ENCODE measurements at places on chromosomes 5 and 9.

- H3K4me3 ChIP-seq, result no peak overlapping the region
- peaks cover 37% of the 10 kb centered on the region for H3K4me1 ChIP-seq
- 0 out of 3 replicates have a peak, but pooled peaks cover 2% of the 10 kb centered on the region for H3K36me3 ChIP-seq
- H3K27ac ChIP-seq, result no peak overlapping the region
Measured at GRCh38 chr9:69181908-69182353, 7.9 kb downstream of the TJP2 start.

DNA sequence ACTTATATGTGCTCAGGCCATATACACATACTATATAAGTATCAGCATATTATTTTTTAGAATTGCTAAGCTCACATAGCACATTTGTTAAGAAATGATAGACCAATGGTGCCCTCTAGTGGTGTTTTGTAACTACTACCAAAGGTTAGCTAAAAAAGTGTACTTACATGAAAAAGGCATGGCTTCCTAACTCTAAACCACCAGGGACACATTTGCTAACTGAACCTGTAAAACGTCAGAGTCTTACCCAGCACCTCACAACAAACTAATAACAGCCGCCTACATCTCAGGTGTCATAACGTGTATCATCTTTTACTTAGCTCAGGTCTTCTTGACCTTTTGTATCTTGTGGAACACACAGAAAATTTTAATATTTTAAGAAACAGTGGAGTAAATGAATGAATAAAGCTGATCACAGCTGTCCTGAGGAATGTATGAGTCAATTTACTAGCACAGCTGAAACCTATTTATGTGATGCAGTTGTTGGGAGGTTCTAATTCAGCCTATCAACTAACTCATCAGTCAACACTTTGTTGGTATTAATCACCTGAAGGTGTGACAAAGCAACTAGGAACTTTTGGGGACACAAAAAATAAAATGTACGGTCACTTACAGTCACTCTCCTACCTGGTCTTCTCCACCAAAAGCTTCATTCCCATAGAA lies 72.9 kb downstream of the BAAT start:
- no peak overlapping the region for H3K27ac ChIP-seq
- H3K4me3 ChIP-seq, result no peak overlapping the region
- DNase-seq, result peak; percentile 56
- no peaks in the 10 kb centered on the region for H3K4me1 ChIP-seq

GRCh38 chr5:178182158-178182876 lies 4.9 kb downstream of the GMCL2 start:
- DNase-seq, result no peak
- H3K36me3 ChIP-seq, result no peaks in the 10 kb centered on the region
- H3K27ac ChIP-seq, result peak overlapping the region; percentile 52
- H3K4me3 ChIP-seq, result no peak overlapping the region

GRCh38 chr9:121289772-121290370 lies 21.9 kb downstream of the GSN start:
- H3K36me3 ChIP-seq, result no peaks in the 10 kb centered on the region
- H3K4me3 ChIP-seq, result no peak overlapping the region
- H3K27ac ChIP-seq, result no peak overlapping the region
- H3K4me1 ChIP-seq, result peaks cover 50% of the 10 kb centered on the region

DNA sequence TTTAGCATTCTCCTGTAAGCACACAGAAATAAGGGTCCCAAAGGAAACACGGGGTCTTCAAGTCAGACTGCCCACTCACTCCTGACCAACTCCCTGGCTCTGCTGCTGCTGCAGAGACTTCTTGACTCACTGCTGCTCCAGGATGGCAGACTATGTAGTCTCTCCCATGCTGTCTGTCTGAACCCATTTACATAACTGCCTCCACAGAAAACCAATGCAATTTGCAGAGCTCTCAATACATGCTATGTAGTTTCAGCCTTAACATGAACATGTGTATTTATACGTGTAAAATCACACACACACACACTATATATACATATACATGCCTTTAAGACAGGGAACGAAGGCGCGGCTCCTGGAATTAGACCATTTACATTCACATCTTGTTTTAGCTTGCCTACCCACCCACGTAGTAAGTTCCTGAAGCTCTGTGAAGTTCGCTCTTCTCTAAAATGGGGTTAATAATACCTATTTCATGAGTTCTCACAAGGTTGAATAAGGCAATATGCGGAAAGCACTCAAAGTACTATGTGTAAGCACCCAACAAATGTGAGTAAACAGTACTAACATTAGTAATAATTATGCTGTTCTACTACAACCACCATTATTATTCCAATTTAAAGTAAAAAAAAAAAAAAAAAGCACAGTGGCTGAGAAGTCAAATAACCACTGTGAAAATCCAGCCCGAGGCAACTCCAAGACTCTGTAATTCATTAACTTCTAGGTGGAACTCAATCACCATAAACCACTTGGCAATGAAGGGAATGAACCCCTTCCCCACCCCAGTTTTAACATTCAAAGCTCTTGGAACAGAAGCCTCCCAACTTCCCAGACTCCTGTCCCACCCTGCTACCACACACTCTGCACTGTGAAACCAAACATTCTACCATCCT lies 31.8 kb downstream of the PRELID2 start:
- no peaks in the 10 kb centered on the region for H3K4me1 ChIP-seq
- DNase-seq, result no peak
- H3K4me3 ChIP-seq, result no peak overlapping the region
- H3K27ac ChIP-seq, result no peak overlapping the region

- H3K27me3 ChIP-seq, result no peaks in the 10 kb centered on the region
- peaks cover 33% of the 10 kb centered on the region for H3K36me3 ChIP-seq
- H3K27ac ChIP-seq, result no peak overlapping the region
- H3K4me3 ChIP-seq, result no peak overlapping the region
- peaks cover 15% of the 10 kb centered on the region for H3K4me1 ChIP-seq
Measured at GRCh38 chr5:171415115-171415730, 4.2 kb upstream of the FGF18 start.

- H3K4me3 ChIP-seq, result no peak overlapping the region
- no peaks in the 10 kb centered on the region for H3K36me3 ChIP-seq
- H3K27me3 ChIP-seq, result no peaks in the 10 kb centered on the region
- H3K27ac ChIP-seq, result peak overlapping the region; percentile 78
Measured at GRCh38 chr5:149632311-149633251, 51.3 kb downstream of the ARHGEF37 start.

DNA sequence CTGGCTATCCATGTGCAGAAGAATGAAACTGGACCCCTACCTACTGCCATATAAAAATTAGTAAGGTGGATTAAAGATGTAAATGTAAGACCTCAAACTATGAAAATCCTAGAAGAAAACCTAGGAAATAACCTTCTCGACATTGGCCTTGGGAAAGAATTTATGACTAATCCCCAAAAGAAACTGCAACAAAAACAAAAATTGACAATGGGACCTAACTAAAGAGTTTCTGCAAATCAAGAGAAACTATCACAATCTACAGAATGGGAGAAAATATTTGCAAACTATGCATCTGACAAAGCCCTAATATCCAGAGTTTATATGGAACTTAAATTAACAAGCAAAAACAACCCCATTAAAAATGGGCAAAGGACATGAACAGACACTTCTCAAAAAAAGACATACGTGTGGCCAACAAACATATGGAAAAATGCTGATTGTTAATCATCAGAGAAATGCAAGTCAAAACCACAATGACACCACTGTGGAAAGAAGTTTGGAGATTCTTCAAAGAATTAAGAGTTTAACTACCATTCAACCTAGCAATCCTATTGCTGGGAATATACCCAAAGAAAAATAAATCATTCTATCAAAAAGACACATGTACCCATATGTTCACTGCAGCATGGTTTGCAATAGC lies 98.5 kb downstream of the NR3C1 start:
- peaks cover 39% of the 10 kb centered on the region for H3K36me3 ChIP-seq
- no peaks in the 10 kb centered on the region for H3K27me3 ChIP-seq
- H3K4me1 ChIP-seq, result no peaks in the 10 kb centered on the region

DNA sequence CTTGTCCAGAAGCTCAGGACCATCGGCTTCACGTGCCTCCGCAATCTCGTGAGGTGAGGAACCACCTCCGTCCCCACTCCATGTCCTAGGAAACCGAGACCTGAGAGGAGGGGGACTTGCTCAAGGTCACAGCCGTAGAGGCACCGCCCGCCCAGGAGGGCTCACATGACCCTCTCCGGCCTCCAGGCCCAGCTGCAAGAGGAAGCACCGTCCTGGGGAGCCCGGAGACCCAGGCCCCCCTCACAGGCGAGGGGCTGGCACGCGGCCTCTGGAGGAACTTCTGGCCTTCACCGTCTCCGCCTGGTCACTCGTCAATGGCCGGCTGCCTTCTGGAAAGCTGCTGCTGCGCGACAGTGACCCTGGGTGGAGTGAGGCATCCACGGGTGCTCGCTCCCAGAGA lies 24.2 kb downstream of the FAM78A start:
- no peak overlapping the region for H3K27ac ChIP-seq
- H3K27me3 ChIP-seq, result peaks cover 3% of the 10 kb centered on the region
- H3K36me3 ChIP-seq, result no peaks in the 10 kb centered on the region

DNA sequence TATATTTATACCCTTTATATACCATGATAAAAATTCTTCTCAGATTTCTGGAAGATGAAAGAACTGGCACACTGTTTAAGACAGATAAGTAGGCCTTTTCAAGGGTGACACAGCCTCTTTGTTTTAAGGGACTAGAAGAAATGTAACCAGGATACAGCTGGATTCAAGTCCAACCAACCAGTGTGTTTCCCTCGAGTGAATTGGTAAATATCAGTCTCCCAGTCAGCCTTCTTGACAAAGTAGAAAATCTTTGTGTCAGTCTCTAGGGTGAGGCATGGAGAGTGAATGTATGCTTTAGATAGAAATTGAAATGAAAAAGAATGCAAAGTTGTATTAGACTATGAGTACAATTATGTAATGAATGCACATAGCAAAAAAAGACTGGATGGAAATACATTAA lies 119.1 kb downstream of the ZDHHC21 start:
- no peaks in the 10 kb centered on the region for H3K4me1 ChIP-seq
- H3K4me3 ChIP-seq, result no peak overlapping the region
- no peak for DNase-seq

- H3K27ac ChIP-seq, result peak overlapping the region; percentile 41
- H3K36me3 ChIP-seq, result peaks cover 45% of the 10 kb centered on the region
- peak overlapping the region; percentile 99 for H3K4me3 ChIP-seq
- no peaks in the 10 kb centered on the region for H3K27me3 ChIP-seq
Measured at GRCh38 chr5:1343931-1344901, 683 bp downstream of the CLPTM1L start.

DNA sequence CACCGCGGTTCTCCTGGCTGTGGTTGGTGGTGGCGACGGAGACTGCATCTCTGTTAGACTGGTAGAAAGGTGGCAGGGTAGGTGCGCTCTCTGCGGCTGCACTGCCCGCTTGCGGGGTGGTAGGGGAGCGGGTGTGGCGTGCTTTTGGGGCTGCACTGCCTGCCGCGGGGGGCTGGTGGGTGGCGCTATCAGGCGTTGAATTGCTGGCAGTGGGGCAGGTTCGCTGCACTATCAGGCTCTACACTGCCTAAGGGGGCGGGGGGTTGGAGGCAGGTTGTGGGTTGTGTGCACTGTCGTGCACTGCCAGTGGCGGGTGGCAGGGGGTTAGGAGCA lies 21.0 kb upstream of the TRIM52 start:
- H3K27me3 ChIP-seq, result no peaks in the 10 kb centered on the region
- no peak for DNase-seq
- peak overlapping the region; percentile 86 for H3K4me3 ChIP-seq
- peaks cover 37% of the 10 kb centered on the region for H3K36me3 ChIP-seq

DNA sequence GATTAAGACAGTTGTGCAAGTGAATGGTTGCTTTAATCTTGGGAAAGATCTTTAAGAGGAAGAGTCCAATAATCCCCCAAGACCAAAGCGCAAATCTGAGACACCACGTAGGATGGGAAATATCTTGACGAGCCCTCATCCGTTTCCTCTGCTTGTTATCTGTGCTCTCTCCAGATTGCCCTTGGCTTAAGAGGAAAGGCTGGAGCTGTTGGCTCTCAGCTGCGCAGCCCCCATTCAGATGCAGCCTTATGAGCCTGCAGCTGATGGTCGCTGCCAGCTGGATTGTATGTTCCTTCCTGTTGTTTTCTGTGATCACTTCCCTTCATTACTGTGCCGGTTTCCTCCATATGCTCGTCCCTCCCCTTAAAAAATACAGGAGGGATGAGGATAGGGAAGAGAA lies 47.7 kb downstream of the PWWP2A start:
- H3K4me3 ChIP-seq, result no peak overlapping the region
- no peaks in the 10 kb centered on the region for H3K4me1 ChIP-seq
- no peaks in the 10 kb centered on the region for H3K36me3 ChIP-seq
- no peaks in the 10 kb centered on the region for H3K27me3 ChIP-seq
- DNase-seq, result no peak

GRCh38 chr5:67536866-67537265 lies 340.3 kb upstream of the CD180 start:
- H3K36me3 ChIP-seq, result no peaks in the 10 kb centered on the region
- H3K4me1 ChIP-seq, result no peaks in the 10 kb centered on the region
- H3K4me3 ChIP-seq, result no peak overlapping the region
- H3K27ac ChIP-seq, result no peak overlapping the region
- DNase-seq, result no peak

DNA sequence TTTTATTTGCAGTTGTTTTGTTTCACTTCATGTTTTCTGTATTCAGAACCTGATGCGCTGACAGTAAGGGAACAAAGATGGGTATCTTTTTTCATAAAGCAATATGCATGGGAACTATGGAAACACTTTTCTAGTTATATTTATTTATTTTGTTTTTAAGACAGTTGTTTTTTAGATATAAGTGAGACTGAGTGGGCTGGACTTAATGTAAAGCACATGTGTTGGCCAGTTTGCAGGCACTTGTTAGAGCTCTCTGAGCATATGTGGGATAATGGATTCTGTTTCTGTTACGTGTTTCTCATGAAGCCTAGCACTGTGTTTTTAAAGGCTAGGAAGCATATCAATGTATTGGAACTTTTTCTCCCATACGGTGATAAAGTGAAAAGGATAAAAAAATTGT lies 164.1 kb downstream of the PRR16 start:
- H3K27me3 ChIP-seq, result no peaks in the 10 kb centered on the region
- no peaks in the 10 kb centered on the region for H3K4me1 ChIP-seq
- H3K36me3 ChIP-seq, result no peaks in the 10 kb centered on the region
- no peak overlapping the region for H3K27ac ChIP-seq
- no peak overlapping the region for H3K4me3 ChIP-seq
- DNase-seq, result no peak

GRCh38 chr5:41338136-41338675 lies 124.9 kb upstream of the C6 start:
- no peaks in the 10 kb centered on the region for H3K36me3 ChIP-seq
- H3K27ac ChIP-seq, result no peak overlapping the region
- no peak for DNase-seq
- H3K27me3 ChIP-seq, result no peaks in the 10 kb centered on the region

DNA sequence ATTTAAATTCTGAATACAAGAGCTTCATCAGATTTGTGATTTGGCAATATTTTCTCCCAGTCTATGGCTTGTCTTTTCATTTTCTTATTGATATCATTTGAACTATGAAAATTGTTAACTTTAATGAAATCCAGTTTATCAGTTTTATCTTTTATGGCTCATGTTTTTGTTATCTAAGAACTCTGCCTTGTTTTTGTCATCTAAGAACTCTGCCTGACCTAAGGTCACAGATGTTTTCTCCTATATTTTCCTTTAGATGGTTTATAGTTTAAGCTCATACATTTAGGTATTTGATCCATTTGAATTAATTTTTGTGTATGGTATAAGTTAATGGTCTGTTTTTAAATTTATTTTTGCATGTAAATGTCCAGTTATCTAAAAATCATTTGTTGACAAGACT lies 52.9 kb downstream of the NIPBL start:
- H3K4me1 ChIP-seq, result no peaks in the 10 kb centered on the region
- H3K27me3 ChIP-seq, result no peaks in the 10 kb centered on the region
- H3K4me3 ChIP-seq, result no peak overlapping the region
- H3K27ac ChIP-seq, result no peak overlapping the region
- no peaks in the 10 kb centered on the region for H3K36me3 ChIP-seq

All from K562 (cell line).